ENCODE measurements at places on chromosomes 12 and 14.

DNA sequence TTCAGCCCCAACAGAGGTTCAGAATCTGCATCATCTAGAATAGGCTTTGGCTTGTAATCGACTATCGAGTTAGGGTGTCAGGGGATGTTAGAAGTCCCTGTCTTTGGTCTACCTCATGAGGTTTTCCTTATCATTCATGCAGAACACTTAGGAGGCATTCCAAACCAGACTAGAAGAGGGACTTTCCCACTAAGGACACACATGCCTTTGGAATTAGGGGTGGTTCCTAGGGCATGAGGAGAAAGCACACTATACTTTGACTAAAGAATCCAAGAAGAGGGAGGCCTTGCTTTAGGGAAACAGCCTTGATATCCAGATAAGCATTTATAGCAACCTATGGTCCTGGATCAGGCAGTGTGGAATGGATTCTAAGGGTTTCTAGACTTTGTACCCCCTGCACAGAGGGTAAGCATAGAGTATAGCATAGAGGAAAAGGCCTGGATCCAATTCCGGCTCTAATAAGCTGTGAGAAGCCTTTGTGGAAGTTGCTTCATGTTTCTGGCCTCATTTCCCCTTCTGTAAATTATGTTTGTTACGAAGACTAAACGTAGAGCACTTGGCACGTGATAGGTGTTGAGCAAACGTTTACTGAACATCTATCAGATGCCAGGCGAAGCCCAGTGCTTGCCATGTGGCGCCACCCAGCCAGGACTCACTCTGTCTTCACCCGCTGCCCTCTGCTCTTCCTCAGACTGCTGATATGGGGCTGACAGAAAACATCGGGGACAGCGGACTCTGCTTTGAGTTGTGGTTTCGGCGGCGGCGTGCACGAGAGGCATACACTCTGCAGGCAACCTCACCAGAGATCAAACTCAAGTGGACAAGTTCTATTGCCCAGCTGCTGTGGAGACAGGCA is 13.2 kb downstream of the ZNF219 start:
- DNase-seq, result peak; percentile 68

DNA sequence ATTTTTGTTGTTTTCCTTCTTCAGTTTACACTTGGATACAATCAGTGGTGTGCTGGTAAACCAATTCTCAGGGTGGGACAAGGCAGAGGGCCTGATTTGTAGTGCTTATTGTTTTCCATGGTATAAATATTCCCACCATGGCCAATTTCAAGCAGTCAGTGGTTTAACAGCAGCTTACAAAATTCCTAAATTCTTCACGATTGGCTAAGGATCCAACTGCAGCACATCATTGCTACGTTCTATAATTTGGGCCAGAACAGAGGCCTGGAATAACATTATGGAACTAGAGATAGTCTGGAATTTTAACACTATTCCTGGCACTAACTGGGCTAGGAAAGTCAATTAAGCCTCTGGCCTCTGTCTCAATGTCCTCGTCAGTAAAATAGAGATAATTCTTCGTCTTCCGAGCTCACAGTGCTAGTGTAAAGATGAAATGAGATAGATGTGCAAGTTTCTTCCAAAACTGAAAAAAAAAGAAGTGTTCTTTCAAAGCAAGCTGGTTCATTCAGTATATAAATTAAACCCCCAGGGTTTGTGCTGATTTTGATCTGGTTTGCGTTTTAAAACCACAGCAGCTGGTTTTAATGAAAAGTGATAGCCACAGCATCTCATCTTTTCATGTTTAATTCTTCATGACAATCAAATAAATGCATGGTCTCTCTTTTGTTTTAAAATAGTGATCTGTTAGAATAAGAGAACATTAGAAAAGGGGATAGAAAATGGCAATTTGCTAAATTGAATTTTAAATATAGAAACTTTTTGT is 104.1 kb downstream of the EPS8 start:
- peak; percentile 27 for DNase-seq

DNA sequence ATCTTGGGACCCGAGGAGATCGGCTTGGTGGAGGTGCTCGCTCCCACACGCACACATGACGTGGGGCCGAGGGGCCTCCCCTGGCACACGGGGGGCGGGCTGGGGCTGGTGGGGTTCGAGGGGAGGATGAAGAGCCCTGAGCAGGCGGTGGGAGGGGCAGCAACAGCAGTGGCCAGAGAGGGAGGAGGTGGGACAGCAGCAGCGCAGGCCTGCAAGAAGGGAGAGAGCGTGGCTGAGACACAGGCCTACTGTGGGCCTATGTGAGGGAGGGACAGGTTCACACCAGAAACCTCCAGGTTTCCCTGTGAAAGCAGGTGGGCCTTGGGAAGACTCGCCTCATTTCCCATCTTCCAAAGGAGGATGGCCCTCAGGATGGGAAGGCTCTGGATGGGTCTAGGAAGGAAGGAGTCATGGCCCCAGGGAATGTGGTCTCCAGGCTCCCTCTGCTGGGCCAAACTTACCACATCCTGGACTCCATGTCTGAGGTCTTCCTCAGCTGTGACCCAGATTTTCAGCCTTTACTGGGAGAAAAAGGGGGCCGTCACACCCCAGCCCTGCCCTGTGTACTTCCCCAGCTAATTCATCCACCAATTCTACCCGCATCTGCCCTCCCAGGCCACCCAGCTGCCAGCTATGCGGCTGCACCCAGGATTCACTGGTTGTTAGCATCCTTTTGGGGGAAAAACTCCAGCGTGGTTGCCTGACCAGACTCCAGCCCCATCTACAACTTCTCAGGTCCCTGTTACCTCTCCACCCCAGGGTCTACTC is 2.8 kb downstream of the PIANP start:
- peak; percentile 62 for DNase-seq

GRCh38 chr14:22226381-22226780 is 362.6 kb downstream of the DAD1 start:
- no peak for DNase-seq

GRCh38 chr12:40561395-40561966 is 130.8 kb upstream of the CNTN1 start:
- DNase-seq, result no peak

GRCh38 chr12:34390171-34390841 is 368.0 kb downstream of the ALG10 start:
- no peak for DNase-seq

DNA sequence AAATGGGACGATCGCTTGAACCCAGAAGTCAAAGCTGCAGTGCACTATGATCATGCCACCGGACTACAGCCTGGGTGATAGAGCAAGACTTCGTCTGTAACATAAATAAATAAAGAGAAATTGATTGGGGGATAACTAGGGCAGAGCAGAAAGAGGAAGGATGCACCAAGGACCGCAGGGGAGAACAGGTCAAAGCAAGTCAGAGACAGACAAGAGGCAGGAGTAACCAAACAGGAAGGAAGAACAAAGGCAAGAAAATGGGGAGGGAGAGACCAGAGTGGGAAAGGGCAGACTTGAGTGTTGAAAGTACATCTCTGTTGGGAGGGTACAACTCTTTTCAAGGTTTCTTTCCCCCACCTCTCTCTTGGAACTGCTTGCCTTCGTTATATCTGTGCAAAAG is 50.8 kb upstream of the ELK3 start:
- DNase-seq, result no peak

DNA sequence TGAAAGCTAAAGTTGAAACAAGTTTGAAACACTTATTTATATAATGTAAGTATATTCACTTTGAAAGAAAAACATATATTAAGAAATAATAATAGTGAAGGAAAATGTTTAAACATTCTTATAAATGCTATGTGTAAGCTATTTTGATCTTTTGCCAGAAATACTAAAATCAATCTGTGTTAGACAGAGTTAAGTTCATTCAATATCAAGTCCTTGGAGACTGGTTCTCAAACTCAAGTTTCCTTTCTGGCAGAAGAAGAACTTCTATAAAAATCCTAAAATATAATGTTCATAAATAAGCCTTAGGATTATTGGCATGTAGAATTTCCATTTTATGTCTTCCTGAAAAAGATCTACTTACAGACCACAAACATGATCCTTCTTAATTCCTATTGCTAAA is 45.3 kb downstream of the TAOK3 start:
- no peak for DNase-seq

GRCh38 chr12:64608901-64609535 is 1.3 kb upstream of the RASSF3 start:
- DNase-seq, result peak; percentile 28

DNA sequence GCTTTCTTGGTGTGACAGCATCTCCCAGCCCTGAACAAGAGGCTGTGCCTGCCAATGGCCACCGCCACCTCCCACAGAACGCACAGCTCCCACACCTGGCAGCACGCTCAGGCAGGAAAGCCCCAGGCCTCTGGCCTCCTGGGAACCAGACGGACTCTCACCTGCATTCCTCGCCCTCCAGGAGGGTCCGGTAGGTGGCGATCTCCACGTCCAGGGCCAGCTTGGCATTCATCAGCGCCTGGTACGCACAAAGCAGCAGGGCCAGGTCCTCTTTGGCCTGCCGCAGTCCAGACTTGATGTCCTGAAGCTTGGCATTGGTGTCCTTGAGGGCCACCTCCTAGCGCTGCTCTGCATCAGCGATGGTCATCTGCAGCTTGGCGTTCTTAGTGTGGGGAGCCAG is 12.1 kb upstream of the KRT77 start:
- no peak for DNase-seq

GRCh38 chr12:56190695-56191155 is 1.4 kb upstream of the SMARCC2 start:
- DNase-seq, result peak; percentile 50

- no peak for DNase-seq
Observed at GRCh38 chr12:107490010-107490409, 195.6 kb upstream of the PWP1 start.

DNA sequence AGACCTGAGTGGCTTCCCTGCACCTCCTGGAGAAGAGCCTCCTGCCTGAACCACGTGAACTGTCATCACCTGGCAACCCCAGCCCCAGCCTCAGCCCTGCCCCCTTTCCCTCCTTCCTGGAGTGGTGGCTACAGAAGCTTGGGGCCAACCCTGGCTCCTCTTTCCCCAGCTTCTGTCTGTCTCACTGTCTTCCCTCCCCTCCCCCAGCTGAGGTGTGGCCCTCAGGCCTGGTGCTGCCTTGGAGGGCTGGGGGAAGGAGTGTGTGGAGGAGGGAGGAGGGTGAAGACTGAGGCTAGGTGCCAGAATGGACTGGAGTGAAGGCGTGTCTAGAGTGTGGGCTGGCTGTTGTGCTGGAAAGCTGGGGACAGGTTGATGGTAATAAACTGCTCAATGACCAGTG is 9.7 kb downstream of the NFATC4 start:
- DNase-seq, result no peak

- DNase-seq, result no peak
Observed at GRCh38 chr14:58870961-58871360, 233.2 kb downstream of the DACT1 start.

- no peak for DNase-seq
Observed at GRCh38 chr14:27995691-27996090, 770.9 kb upstream of the FOXG1 start.

GRCh38 chr14:70047598-70048312 is 141.0 kb downstream of the SLC8A3 start:
- no peak for DNase-seq

- no peak for DNase-seq
Observed at GRCh38 chr14:28931999-28932398, 165.4 kb downstream of the FOXG1 start.

GRCh38 chr12:51391283-51392123 is at the start of gene GALNT6:
TSS of gene GALNT6 (minus strand) at chr12:51391406. CDS start at chr12:51379781, 11,625 bp downstream.
- no peak for DNase-seq

GRCh38 chr14:92500491-92500941 is 13.1 kb upstream of the RIN3 start:
- no peak for DNase-seq

GRCh38 chr12:27627123-27627852 is 69.0 kb upstream of the REP15 start:
- peak; percentile 87 for DNase-seq

DNA sequence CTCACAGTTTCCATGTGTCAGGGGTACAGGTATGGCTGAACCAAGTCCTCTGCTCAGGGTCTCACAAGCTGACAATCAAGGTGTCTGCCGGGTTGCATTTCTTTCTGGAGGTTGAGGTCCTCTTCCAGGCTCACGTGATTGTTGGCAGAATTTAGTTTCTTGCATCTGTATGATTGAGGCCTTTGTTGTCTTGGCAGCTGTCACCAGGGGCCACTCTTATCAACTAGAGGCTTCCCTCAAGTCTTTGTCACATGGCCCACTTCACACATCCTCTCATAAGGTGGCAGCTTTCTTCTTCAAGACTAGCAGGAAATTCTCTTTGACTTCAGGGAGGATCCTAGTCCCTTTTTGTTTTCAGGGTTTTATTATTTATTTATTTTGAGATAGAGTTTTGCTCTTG is 46.0 kb upstream of the FOS start:
- no peak for DNase-seq

DNA sequence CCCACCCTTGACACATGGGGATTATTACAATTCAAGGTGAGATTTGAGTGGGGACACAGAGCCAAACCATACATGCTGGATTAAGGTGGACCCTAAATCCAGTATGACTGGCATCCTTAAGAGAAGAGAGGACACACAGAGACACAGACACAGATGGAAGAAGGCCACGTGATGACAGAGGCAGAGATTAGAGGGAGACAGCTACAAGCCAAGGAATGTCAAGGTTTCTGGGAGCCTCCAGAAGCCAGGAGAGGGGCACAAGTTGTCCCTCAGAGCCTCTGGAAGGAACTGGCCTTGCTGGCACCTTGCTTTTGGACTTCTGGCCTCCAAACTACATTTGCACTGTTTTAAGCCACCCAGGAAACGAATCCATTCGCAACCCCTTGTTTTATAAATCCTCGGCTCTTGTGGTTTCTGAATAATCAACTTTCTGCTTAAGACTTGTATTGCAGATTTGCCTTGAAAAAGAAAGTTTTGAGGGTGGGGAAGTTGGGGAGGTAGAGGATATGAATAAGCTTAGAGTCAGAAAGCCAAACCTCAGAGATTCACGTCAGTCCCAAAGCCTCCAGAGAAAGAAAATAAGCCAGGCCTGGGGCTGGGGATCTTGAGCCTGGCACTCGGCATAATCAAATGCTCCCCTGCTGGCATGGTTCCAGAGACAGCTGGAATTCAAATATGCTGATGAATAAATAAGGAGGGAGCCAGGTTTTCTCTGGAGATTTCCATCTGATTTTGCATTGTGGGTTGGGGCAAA is 224.2 kb upstream of the PWP1 start:
- peak; percentile 76 for DNase-seq

DNA sequence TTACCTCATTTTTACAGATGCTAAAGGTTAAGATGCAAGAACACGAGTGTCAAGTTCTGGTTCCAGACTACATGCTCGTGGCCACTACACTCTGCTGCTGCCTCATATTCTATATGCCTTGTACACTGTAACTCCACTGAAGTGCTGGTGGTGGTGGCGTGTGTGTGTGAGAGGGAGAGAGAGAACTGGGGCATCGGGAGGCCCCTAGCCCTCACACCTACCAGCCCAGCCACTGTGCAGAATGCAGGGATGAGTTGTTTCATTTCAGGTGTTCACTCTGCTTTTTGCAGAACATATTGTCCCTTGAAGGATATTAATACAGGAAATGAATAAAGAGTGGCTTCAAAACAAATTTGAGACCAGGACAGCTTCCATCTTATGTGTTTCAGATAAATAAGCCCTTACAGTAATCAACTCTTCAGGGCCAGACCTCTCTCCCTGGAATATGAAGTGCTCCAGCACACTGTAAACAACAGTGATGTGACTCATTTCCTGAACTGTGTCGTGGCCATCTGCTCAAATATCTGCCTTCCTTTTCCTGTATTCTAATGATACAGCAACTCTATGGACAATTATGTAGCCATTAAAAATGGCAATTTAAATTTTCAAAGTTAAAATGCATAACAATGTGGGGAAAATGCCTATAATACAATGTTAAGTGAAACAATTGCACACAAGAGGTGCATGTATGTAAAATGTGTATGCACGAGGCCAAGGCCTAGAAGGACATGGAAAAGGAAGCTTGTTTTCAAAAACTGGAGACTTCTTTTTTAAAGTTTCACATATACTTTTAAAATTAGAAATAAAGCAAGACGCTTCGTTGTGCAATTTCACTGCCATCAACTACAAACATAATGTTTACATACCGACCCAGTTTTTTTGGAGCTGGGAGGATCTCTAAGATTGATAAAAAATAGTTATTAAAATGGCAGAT is 215.4 kb downstream of the PELI2 start:
- peak; percentile 68 for DNase-seq
